Fibroblast of pulmonary artery (primary cell): ENCODE measurements at places on chromosomes 5 and 9.
A peak's percentile ranks its signal among the peaks of the same experiment; 100 is the strongest.

- DNase-seq, result no peak
Observed at GRCh38 chr5:2697446-2698200, 53.9 kb downstream of the IRX2 start.

- DNase-seq, result no peak
Observed at GRCh38 chr5:57407391-57407790, 75.2 kb downstream of the ACTBL2 start.

- DNase-seq, result peak; percentile 75
Observed at GRCh38 chr9:136567651-136568287, 21.9 kb upstream of the NOTCH1 start.

GRCh38 chr9:124285903-124286291 is 28.1 kb downstream of the NEK6 start:
- peak; percentile 98 for DNase-seq

GRCh38 chr9:10050016-10050415 is 562.8 kb downstream of the PTPRD start:
- no peak for DNase-seq

DNA sequence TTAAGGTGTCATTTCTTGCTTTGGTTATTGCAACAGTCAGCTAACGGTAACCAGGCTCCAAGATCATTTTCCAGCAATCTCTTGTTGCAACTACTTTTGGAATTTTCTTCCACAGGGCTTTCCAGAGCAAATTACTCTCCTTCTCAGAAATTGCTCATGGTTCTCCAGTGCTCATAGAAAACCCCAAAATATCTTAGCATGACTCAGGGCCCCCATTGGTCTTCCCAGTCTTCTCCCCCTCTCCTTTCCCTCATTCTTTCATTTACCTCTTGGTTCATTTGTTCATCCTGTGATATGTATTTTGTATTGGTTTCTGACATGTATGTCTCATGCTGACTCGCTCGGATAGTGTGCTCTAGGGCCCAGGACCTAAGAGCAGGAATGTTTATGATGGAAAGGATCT is 35.6 kb downstream of the WWC1 start:
- DNase-seq, result no peak

DNA sequence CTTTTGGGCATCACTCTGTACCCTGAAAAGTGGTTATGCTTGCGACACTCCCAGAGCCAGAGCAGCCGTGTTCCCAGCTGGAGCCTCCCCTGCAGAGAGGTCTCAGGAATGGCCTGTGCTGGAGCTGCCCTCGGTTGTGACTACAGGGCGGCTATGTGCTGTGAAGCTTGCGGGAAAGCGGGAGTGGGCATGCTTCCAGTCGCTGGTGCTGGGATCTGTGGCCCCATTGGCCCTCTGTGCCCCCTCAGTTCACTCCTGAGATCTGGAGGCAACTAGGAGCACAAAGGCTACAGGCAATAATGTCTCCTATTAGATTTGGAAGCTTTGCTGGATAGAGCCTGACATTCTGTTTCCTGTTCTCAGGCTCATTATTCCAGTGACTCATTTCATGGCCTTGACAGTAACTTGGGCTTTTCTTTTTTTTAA is 56.9 kb downstream of the GPR107 start:
- peak; percentile 44 for DNase-seq

DNA sequence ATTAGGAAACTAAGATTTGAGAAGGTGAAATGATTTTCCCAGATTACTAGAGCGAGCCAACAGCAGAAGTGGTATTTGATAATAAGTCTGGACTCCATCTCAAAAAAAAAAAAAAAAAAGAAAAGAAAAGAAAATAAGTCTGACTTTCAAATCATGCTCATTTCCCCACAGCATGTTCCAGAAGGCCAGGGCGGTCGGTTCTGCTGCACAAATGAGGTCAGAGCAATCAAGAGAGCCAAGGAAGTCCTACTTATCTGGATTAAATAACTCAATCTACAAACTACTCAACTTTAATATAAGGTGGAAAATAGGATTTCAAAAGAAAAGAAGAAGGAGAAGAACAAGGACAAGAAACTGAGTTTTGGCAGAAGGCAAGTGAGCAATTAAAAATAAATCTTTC is 130.4 kb upstream of the RASA1 start:
- no peak for DNase-seq

DNA sequence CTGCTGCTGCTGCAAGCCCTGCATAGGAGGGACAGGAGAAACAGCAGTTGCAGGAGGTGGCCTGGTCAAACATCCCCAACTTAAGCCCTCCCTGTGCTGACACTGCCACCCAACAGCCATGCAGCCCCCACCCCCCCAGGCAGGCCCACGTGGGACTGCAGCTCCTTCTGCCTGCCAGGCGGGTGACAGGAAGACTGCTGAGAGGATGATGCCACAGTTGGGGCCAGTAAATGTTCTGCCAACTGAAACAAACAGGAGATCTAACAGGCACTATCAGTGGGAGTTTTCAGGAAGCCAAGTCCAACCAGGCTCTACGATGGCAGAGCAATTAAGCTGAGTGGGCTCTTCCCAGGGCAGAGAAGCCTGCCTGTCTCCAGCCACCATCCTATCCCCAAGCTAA is 31.1 kb downstream of the DIRAS2 start:
- DNase-seq, result no peak

DNA sequence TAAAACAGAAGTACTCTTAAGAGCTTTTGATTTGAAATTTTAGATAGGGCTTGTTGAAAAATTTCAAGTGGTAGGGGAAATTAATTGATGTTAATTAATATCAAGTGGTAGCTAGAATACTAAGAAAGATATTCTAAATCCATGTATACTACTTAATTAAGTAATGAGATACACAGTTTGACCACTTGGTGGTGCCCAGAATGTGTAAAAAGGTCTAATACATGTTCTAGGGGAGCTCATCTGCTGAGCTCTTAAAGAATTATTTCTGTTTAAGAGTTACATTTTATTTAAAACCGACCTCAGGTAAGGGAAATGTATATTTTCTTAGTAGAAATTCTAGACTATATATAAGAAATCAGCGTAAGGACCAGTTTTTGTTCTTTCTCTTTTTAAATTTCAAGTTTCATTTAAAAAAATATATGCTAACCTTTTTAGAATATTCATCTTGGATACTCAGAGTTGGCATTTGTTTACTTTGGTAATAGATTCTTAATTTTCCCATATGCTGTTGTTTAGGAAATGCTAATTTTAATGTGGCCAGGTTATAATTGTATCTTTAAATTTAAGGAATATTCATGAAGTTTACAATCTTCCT is 61.5 kb downstream of the LNPEP start:
- peak; percentile 79 for DNase-seq

- DNase-seq, result no peak
Observed at GRCh38 chr5:16502866-16503265, 37.3 kb upstream of the ZNF622 start.

- DNase-seq, result no peak
Observed at GRCh38 chr9:12640866-12641636, 52.1 kb upstream of the TYRP1 start.

DNA sequence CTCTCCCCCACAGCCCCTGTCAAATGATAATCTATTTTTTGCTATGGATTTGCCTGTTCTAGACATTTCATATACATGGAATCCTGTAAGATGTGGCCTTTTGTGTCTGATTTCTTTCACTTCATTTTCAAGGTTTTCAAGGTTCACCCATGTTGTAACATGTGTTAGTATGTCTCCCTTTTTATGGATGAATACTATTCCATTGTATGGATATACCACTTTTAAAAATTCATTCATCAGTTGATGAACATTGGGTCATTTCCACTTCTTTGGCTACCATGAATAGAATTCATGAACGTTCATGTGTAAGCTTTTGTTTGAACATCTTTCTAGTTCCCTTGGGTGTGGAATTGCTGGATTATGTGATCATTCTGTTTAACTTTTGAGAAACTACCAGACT is 94.7 kb upstream of the ZNF366 start:
- DNase-seq, result no peak

DNA sequence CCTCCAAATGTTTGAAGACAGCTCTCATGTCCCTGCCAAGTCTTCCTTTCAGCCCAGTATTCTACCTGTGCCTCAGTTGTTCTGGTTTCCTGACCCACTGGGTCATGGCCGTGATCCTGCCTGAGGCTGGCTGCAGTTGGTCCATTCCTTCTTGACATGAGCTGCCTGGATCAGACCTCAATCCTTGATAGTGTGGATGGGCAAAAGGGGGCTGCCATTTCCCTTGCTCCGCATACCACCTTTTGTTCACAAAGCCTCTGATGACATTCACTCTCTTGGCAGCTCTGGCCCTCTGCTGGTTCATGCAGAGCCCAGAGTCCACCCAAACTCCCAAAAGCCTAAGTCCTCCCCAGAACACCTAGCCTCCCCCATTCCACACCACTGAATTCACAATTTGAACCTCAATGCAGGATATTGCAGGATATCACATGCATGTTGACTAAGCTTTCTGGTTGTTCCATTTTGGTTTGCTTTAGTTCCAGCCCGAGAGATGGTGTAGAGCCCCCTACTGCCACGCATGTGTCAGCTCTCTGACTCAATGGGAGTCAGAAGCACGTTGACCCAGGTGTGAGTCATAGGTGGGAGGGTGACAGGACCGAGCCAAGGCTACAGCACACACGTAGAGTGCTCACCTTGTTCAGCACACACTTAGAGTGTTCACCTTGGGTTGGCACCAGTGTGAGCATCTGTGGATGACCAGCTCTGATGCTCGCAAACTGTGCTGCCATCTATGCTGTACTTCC is 137.2 kb downstream of the MTX3 start:
- DNase-seq, result no peak

DNA sequence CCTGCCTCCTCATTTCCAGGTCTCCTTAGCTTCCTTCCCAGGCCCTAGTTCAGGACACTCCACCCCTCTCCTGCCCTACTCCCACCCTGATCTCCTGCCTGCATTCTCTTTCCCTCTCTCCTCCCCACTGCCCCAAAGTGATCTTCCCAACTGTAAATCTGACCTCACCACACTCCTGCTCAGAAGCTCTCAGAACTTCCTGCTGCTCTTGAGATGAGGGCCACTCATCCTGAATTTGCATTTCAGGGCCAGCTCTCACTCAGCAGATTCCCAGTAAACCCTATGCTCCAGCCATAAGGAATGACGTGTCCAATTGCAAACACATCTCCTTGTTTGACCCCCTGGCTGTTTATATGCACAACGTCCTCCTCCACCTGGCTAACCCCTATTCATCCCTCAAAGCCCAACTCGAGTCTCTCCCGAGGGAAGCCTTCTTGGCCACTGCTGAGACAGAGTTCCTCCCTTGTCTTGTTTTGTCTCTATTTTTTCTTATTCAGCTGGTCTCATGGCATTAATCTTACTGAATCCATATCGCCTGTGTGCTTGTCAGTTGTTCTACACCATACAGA is 95.0 kb downstream of the NSG2 start:
- no peak for DNase-seq

DNA sequence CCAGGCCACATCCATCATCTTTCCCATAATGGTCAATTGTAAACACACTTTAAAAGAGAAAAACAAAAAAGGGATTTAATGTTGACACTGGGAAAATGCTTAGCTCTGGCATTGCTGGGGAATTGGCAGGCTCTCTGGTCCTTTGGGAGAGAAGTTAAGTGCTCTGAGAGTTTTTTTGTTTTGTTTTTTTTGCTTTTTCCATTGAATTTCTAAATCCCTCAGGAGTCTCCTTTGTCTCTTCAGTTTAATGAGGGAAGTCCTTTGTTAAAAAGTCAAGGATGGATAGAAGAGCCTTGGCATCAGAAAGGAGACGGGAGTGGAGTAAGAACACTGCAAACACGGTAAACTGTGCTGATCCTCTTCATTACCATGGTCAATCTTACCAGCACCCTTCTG is 7.1 kb upstream of the HAND1 start:
- DNase-seq, result no peak

- DNase-seq, result peak; percentile 18
Observed at GRCh38 chr9:84111726-84112125, 131.1 kb downstream of the RMI1 start.

DNA sequence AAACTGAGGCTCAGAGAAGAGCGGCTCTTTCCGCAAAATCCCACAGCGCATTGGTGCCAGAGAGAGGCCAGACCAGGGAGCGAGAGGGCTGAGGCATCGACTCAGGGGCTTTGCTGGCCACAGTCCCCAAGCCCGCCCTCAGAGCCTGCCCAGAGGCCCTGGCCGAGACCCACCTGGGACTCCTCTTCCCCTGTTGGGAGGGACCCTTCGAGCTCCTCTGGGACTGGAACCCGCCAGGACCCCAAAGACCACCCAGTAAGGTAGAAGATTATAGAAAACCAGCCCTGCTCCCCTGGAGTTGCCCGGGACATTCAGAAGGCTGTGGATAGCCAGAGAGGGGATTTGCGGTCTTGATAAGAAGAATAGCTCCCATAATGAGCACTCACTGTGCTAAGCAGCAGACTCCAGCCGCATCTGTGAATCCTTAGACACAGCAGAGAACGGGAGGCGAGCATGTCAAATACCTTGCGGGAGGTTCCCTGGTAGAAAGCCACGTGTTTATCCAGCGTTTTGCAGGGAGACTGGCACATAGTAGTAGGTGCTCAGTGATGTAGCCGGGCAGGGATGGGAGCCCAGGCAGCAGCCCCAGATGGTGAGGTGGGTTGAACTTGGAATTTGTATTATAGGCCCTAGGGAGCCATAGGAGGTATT is 651 bp upstream of the AK1 start:
- no peak for DNase-seq

DNA sequence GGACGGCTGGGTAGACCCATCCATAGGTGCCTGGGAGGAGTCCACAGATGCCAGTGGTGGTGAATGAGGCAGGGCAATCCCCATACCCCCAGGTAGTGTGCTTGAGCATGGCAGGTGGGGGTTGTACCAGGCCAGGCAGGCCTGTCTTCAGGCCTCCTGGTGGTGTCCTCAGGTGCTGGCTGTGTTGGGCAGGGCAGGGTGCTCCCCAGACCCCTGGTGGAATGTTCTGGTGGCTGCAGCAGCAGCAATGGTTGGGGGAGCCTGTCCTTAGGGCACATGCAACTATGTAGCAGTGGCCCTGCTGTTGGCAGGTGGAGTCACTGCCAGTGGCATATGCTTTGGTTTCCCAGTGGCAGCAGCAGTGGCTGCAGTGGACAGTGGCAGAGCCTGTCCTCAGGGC is 10.0 kb downstream of the ALG2 start:
- no peak for DNase-seq

- DNase-seq, result peak; percentile 76
Observed at GRCh38 chr5:38551030-38552017, 5.1 kb downstream of the LIFR start.

- DNase-seq, result no peak
Observed at GRCh38 chr5:34488984-34489383, 167.1 kb upstream of the RAI14 start.

DNA sequence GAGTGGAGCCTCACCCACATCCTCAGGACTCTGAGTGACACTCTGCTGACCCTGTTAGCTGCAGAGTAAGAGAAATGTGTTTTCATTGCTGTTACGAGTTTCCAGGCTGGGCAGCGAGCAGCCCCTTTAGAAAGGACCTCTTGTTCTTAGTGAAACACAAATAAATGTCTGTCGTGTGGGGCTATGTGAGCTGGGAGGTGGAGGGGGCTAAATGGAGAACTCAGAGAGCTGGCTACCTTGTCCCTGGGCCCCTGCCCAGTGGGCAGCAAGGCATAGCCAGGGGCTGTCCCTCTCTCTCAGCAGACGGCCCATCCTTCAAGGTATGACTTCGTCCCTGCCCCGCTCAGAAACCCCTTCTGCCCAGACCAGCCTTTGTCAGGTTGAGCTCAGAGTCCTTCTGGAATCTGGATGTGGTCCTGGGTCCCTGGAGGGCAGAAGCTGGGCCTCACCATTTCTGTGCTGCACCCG is 10.2 kb downstream of the DCANP1 start:
- no peak for DNase-seq

GRCh38 chr9:36031774-36032555 is 4.7 kb upstream of the RECK start:
- DNase-seq, result no peak
